ENCODE measurements at places on chromosomes 11 and 22.

- DNase-seq: no peak
These were observed 72.4 kb downstream of the PANX1 start for GRCh38 chr11:94201004-94201465.

DNA sequence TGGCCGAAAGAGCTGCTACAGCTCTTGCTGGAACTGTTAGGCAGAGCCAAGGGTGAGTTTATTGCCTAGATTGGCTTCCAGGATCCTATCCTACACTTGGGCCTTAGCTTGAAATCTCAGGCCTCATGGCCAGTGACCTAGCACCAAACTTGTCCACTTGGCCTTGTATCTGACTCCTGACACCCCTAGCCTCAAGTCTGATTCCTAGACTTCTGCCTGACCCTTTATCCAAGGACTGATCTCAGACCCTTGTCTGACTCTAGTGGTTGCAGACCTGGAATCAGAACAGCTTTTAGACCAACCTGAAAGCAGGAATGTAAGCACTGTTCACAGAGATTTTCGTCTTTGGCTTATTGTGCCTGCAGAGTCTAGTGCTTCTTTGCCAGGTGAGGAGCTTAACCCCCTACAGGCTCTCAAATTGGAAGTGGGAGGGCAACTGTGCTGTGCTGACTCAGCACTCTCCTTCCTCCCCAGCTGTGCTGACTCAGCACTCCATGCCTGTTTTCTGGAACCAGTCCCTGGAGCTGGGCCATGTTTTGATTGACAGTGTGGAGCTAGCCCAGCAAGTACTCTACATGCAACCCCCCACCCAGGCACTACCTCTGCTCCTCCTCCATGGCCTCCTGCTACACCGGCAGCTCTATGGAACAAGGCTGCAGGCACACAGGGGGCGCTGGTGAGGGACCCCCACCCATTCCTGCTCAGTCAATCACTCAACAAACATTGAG lies 35.1 kb downstream of the RRP8 start:
- DNase-seq: no peak

DNA sequence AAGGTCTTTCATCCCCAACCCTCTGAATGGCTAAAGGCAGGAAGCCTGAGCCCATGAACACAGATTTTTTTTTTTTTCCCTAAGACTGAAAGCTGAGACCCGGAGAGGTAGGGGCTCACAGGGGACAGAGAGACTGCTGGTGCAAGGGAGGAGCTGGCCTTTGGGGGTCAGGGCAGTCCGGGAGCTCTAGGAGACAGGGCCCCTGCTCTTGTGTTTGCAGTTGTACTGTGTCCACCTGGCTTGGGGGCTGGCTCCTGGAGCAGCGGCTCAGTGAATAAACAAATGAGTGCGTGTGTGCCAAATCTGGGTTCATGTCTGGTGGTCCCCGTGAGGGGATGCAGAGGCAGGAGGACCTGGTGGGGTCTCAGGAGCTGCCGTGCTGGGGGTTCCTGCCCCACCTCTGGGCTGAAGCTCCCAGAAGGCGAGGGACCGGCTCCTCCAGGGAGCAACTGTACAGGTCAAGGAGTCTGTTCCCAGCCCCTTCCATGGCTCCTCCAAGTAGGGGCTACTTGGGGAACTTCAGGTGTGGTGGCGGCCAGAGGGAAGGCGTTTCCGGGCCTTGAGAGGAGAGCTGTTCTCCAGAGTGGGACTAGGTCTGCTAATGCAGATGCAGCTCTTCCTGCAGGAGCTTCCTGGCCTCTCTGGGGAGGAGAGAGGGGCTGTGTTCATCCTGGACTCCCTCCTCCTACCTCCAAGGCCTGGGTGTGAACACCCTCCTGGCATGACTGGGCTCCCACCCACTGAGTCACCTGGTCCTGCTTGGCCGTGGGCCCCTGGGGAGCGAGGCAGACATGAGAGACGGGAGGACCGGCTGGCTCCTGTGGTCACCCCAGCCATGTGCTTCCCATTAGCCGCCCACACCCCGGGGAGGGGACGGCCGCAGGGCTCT lies 57.6 kb downstream of the FBXO7 start:
- DNase-seq: no peak

GRCh38 chr11:65218446-65218845 lies 36.7 kb downstream of the CAPN1 start:
- no peak for DNase-seq

DNA sequence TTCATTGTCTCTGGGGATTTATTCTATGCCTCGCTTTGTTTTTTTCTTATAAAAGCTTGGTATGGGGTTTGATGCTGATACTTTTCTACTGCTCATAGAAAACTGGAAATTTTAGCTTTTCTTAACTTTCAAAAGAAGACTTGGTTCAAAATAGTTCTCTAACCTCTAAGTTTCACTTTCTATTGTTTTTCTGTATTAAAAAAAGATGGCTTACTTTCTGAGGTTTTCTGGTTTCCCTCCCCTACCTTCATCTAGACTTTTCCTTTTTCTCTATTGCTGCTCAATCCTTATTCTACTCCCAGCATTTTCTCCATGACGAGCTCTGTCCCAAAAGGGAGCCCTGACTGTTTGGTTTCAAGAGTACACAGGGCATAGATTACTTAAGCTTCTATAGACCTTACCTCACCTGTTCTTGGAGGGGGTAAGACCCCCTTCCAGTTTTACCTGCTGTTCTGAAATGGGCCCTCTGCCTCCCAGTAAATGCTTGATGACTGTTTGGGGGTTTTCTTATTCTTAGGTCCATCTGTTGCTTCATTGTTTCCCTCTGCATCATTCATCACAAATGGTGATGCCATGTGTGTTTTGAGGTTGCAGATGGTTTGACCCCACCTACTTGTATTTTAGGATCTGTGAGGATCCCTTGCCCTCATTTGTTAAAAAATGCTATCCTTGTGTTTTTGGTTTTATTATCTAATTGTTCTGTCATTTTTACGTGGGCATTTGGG lies 29.5 kb downstream of the DNHD1 start:
- DNase-seq: no peak

DNA sequence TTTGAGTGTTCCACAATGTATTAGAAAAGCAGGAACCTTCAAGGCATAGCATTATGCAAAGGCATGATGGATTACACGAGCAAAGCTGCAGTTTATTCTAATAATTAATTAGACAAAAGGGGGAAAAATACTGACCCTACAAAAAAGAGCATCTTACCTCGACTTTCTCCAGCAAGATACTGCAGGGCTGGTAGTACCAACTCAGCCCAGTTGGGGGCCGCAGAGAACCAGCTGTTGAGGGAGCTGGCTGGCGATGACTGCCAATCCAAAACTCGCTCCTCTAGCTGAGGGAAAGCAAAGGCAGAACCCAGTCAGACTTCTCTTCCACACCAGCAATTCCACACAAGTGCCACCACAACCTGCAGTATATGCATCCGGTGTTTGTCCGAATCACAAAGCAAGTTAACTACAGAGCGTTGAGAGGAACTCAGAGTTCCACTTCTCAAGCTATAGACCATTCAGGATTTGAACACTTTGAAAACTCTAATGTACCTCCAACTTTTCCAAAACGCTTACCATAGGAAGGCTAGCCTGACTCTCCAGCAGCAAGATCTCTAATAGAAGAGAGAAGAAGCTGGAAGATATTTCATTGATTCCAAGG lies 13.7 kb downstream of the NFRKB start:
- DNase-seq: peak; percentile 40

- no peak for DNase-seq
These were observed 2.5 kb downstream of the TMEM184B start for GRCh38 chr22:38270091-38270992.

GRCh38 chr11:119065369-119065768 lies 2.2 kb upstream of the VPS11 start:
- DNase-seq: peak; percentile 68

- no peak for DNase-seq
These were observed 77.1 kb downstream of the UVRAG start for GRCh38 chr11:75891947-75892739.

DNA sequence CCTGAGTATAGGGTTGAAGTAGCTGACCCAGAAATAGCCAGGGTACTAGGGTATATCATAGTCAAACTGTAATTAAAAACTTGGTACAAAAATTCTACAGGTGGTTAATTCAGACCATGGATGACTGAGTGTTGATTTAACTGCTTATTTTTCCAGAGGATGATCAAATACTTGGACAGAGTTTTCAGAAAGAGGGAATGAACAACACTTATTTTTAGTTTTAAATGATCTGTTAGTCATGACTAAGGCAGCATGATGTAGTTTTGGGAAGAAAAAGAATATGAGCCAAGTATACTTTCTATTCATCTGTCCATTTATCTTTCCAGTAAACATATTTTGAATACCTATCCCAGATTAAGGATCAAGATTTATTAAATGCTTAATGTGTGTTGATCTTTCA lies 19.8 kb upstream of the CCDC89 start:
- no peak for DNase-seq

GRCh38 chr11:122393209-122393860 lies 262.2 kb upstream of the UBASH3B start:
- no peak for DNase-seq

DNA sequence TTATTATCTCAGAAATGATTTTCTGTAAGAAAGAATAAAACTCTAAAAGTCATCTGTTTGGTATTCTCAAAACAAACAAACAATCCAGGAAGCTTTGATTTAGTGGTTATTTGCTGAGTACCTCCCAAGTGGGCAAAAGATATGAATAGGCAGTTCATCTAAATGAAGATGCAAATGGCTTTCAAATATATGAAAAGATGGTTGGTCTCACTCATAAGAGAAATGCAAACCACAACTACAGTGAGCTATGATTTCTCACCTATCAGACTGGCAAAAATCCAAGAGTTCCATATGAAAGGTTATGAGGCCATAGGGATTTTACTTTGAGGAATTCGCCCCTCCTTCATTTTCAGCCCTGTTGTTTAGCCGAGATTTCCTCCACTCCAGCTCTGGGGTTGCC lies 11.3 kb upstream of the P2RY2 start:
- no peak for DNase-seq

DNA sequence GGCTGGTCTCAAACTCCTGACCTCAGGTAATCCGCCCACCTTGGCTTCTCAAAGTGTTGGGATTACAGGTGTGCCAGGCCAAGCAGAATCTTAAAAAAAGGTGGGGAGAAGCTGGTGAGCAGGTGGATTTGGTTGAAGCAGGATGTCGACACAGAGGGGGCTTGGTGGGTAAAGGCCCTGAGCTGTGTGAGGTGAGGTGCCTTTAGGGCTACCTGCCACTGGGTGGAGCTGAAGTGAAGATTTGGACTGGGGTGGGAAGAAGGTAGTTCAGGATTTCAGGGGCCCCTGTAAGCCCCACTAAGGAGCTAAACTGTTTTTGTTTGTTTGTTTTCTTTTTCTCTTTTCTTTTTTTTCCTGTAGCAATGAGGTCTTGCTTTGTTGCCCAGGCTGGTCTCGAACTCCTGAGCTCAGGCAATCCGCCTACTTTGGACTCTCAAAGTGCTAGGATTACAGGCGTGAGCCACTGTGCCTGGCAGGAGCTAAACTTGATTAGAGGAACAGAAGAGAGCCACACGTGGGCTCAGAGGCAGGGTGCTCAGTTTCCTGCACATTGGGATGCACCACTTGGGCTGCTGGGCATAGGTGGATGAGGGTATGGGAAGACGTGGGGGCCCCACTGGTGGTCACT lies 6.0 kb downstream of the P2RX6 start:
- no peak for DNase-seq

DNA sequence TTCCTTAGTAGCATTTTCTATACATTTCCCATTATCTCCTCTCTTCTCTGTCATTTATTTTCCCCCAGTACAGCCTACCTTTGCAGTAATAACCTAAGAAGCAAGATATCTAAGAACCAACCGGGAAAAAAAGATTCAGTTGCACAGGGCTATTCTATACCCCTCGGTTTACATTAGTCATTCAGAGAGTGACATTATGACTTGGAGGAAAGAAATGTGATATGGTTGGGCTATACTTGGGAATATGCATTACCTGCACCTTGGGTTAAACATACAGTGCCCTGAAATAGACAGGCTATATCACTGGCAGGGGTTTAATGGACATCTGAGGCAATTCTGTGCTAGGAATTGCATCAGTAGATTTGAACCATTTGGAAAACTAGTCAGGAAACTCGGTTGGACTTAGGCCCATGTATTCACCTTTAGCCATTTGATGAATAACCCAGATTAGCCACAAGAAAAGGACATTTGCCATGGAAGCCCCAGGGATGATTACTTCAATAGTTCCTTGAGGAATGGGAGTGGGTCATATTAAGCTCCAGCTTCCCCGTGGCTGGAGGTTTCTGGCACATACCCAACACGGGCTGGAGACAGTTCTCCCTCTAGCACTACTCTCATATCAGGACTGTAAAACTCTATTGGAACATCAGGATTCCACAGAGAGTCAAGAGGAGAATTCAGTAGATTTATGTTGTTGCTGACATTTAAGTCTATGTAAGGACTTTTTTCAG lies 973.2 kb downstream of the NTM start:
- DNase-seq: no peak

DNA sequence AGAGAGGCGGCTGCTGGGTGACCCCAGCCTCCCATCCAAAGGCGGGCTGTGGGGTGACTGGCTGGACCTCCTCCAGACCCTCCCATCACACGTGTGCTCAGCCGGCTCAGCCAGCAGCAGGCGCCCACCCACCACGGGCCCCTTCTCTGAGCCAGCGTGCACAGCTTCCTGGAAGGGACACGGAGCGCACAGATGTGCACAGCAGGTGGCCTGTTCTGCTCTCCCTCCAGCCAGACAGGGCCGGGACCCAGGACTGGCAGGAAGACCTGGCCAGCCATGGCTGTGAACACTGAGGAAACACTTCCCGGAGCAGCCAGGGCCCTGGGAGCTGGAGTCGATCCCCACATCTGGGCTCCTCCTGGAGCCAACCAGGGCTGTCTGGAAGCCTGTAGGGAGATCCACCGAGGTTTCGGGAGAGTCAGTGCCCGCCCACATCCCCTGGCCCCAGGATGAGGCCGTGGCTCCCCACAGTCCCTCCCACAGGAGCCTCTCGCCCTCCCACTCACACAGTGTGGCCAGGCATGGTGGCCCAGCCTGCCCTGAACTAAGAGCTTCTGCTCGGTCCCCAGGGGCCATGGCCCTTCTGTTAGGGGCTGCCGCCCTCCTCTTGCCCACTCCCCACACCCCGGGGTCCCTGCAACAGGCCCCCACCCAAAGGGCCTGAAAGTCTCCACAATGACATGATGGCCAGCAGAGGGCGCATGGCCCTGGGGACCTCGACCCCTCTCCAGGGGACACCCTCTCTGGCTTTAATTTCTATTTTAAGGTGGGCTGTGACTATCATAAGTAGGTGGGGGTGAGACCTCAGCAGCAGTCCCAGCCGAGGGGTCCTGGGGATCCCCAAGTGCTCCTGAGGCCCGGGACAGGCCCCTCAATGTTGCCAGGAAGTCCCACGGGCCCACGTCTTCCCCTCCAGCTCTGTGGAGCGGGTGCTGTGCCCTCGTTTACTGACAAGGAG lies 90.6 kb upstream of the FGF3 start:
- DNase-seq: no peak

GRCh38 chr11:73249853-73250783 lies 22.0 kb upstream of the P2RY6 start:
- no peak for DNase-seq

Measured in CD4-positive, alpha-beta T cell treated with Interleukin-21 for 1 hour (primary cell).